ENCODE measurements at places on chromosomes 12 and 14.

DNA sequence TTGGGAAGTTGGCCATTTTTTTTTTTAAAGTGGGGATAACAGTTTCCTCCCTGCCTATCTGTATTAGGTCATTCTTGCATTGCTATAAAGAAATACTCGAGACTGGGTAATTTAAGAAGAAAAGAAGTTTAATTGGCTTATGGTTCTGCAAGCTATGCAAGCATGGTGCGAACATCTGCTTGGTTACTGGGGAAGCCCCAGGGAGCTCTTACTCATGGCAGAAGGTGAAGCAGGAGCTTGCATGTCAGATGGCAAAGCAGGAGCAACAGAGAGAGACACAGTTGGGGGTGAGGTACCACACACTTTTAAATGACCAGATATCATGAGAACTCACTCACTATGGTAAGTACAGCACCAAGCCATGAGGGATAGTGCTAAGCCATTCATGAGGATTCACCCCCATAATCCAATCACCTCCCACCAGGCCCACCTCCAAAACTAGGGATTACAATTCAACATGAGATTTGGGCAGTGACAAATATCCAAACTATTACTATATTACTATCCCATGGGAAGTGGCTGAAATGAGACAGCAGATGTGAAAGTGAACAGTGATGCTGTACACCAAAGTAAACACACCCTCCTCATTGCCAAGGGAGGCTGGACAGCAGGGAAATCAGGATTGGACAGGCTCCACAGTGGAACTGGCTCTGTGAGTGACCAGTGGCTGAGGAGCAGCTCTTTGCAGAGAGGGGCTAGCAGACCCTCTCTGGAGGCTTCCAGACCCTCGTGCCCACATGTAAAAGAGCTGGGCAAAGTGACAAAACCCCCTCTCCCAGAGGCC, 40.5 kb downstream of the CRACR2A start:
- H3K27me3 ChIP-seq, result no peaks in the 10 kb centered on the region
- no peak overlapping the region for H3K4me3 ChIP-seq
- no peaks in the 10 kb centered on the region for H3K36me3 ChIP-seq
- no peak overlapping the region for H3K27ac ChIP-seq
- no peak for DNase-seq
- H3K4me1 ChIP-seq, result no peaks in the 10 kb centered on the region

GRCh38 chr14:95256002-95256775, 63.5 kb downstream of the CLMN start:
- H3K27ac ChIP-seq, result no peak overlapping the region
- H3K36me3 ChIP-seq, result no peaks in the 10 kb centered on the region
- no peaks in the 10 kb centered on the region for H3K4me1 ChIP-seq
- DNase-seq, result no peak

GRCh38 chr12:74488134-74488533, 49.5 kb upstream of the ATXN7L3B start:
- no peak for DNase-seq
- H3K4me1 ChIP-seq, result no peaks in the 10 kb centered on the region
- no peaks in the 10 kb centered on the region for H3K36me3 ChIP-seq
- H3K27ac ChIP-seq, result no peak overlapping the region

DNA sequence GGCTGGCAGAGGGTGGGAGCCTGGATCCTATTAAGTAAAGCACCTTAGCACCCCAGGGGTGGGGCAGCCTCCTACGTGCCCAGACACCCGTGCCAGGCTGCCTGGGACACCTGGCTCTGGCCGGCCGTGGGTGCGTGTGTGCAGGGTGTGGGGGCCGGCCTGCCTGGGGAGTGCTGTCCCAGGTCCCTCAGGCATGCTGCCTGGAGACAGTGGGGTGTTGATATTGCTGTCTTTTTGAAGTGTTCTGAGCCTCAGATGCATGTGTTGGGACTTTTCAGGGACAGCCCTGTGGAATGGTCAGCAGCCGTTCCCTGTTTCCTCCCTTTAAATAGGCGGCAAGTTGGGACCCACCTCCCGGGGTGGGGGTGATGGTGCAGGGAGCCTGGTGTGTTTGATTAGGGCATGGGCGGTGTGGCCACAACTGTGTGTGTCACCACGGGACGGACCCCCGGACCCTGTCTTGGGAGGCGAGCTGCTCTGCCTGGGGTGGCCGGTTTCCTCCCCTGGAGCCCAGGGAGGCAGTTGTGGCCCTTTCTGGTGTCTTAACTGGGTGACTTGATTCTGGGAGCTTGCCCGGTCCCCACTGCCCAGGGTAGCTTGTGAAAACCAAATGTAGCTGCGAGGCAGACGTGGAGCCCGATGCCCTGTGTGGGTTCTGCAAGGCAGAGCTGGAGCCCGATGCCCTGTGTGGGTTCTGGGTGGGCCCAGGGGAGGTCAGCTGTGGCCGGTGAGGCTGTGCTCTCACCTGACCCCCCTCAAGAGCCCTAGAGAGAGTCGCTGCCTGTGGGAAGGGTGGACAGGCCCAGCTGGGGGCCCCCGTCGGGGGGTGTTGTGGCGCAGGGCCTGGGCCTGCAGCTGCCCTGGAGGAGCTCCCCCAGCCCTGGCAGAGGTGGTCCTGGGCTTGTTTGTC, 8.2 kb downstream of the ULK1 start:
- no peaks in the 10 kb centered on the region for H3K36me3 ChIP-seq
- no peak overlapping the region for H3K4me3 ChIP-seq
- H3K27me3 ChIP-seq, result no peaks in the 10 kb centered on the region
- H3K27ac ChIP-seq, result no peak overlapping the region
- peaks cover 67% of the 10 kb centered on the region for H3K4me1 ChIP-seq

- H3K27me3 ChIP-seq, result no peaks in the 10 kb centered on the region
- H3K27ac ChIP-seq, result peak overlapping the region; percentile 33
- no peak overlapping the region for H3K4me3 ChIP-seq
- no peaks in the 10 kb centered on the region for H3K36me3 ChIP-seq
- peaks cover 46% of the 10 kb centered on the region for H3K4me1 ChIP-seq
- no peak for DNase-seq
Measured at GRCh38 chr14:71486279-71486678, 445.9 kb upstream of the RGS6 start.

- no peaks in the 10 kb centered on the region for H3K27me3 ChIP-seq
- H3K4me3 ChIP-seq, result no peak overlapping the region
- H3K27ac ChIP-seq, result peak overlapping the region; percentile 15
- H3K4me1 ChIP-seq, result no peaks in the 10 kb centered on the region
Measured at GRCh38 chr12:95412482-95413311, 61.3 kb upstream of the METAP2 start.
